Keratinocyte (primary cell): ENCODE measurements at places on chromosomes 11 and 22.

DNA sequence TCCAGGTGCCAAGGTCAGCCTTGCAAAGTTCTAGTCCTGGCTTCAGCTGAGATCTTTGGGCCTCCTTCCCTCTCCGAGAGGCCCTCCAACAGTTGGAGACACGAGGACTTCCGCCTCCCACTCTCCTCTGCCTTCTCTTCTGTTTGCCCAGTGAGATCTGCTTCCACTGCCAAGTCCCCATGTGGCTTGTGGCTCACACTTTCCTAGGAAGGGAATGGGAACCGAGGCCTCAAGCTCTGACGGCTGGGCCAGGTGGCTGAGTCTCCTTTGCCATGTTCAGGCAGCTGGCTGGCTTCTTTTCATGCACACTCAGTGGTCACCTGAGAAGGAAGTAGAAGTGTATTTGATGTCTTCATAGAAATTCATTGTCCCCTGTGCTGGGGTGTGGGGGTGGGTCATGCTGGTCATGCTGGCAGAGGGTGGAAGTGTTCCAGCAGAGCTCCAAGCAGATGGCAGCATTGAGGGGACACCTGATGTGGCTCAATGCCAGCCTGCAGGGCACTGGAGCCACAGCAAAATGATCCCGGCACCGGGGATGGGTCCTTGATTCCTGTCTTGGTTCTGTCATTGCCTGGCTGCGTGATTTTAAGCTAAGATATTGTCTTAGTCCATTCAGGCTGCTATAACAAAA lies 130.4 kb downstream of the ADAMTS15 start:
- peaks cover 31% of the 10 kb centered on the region for H3K4me1 ChIP-seq
- no peak for DNase-seq
- H3K36me3 ChIP-seq: no peaks in the 10 kb centered on the region
- H3K27ac ChIP-seq: no peak overlapping the region
- no peaks in the 10 kb centered on the region for H3K27me3 ChIP-seq

- H3K4me3 ChIP-seq: no peak overlapping the region
- H3K27ac ChIP-seq: no peak overlapping the region
- H3K27me3 ChIP-seq: peaks cover 4% of the 10 kb centered on the region
- DNase-seq: no peak
Measured at GRCh38 chr11:377174-377865, 8.0 kb downstream of the B4GALNT4 start.

- peaks cover 22% of the 10 kb centered on the region for H3K27me3 ChIP-seq
- H3K27ac ChIP-seq: no peak overlapping the region
- peaks cover 49% of the 10 kb centered on the region for H3K4me1 ChIP-seq
- H3K36me3 ChIP-seq: no peaks in the 10 kb centered on the region
- DNase-seq: no peak
Measured at GRCh38 chr11:67030976-67031375, 8.0 kb downstream of the SYT12 start.

GRCh38 chr11:86570020-86570419 lies 102.4 kb downstream of the ME3 start:
- no peak for DNase-seq
- H3K27ac ChIP-seq: no peak overlapping the region
- H3K27me3 ChIP-seq: no peaks in the 10 kb centered on the region
- H3K4me1 ChIP-seq: peaks cover 6% of the 10 kb centered on the region

DNA sequence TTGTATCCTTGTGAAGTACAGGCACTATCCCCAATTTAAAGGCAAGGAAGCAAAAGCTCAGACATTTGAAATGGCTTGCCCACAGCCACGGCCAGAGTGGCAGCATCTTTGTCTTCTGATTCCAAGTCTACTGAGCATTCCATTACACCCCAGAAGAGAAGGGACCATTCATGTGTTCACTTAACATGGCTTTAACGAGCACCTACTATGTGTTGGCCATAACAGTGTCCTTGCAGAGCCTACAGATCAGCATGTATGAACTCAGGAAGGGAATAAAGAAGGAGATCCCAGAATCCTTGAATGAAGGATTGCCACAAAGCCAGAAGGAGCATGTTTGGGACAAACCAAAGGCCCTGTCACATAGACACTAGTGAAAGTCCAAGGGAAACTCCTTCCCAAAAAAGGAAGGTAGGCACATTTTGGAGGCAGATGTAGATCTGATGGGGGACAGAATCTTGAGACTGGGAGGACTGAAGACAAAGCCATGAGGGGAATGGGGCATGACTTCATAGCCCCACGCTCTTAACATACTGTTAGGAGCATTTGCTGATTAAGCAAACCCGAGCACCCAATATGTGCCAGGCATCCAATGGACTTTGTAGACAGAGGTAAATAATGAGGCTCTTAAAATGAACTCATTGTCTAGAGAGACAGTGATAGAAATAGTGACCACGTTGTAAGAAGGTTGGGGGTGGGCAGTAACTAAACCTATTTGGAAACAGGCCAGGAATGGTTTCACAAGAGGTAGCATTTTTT lies 54.9 kb downstream of the P4HA3 start:
- H3K27ac ChIP-seq: no peak overlapping the region
- peaks cover 14% of the 10 kb centered on the region for H3K36me3 ChIP-seq
- H3K4me1 ChIP-seq: no peaks in the 10 kb centered on the region
- no peak for DNase-seq

DNA sequence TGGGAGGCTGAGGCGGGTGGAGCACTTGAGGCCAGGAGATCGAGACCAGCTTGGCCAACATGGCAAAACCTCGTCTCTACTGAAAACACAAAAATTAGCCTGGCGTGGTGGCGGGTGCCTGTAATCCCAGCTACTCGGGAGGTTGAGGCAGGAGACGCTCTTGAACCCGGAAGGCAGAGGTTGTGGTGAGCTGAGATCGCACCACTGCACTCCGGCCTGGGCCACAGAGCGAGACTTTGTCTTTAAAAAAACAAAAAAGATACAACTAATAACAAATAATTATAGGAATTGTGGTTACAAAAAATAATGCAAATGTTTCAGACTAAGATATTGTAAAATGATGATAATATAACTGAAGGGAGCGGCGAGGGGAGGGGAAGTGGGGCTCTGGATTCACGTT lies 90.3 kb upstream of the RTL6 start:
- no peak overlapping the region for H3K4me3 ChIP-seq
- H3K27me3 ChIP-seq: peaks cover 20% of the 10 kb centered on the region
- no peak overlapping the region for H3K27ac ChIP-seq
- no peaks in the 10 kb centered on the region for H3K4me1 ChIP-seq
- no peaks in the 10 kb centered on the region for H3K36me3 ChIP-seq
- DNase-seq: no peak

DNA sequence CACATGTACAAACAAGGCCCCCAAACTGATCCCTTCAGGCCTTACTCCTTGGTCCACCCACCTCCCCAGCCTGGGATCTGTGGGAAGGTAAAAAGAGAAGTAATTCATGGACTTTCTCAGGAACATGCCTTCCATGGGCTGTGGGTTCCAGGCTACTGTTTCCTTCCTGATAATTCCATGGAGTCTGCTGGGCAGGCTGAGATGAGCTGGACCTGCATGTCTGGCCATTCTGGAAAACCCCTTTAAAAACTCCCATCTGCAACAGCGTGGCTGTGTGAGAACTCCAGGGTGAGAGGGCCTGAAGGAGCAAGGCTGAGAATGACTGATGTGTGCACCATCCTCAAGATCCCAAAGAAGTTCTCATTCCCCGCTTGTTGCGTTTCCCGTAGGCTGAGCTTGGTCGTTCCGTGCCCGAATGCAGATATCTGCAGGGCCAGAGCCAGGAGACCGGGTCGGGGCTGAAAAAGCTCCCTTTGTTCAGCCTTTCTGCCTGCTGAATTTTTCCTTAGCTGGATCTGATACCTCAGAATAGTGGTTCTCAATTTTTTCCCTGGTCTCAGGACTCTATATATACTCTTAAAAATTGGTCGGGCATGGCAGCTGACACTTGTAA lies 72.9 kb downstream of the NAT10 start:
- no peaks in the 10 kb centered on the region for H3K27me3 ChIP-seq
- no peak for DNase-seq
- no peak overlapping the region for H3K4me3 ChIP-seq
- H3K36me3 ChIP-seq: no peaks in the 10 kb centered on the region

GRCh38 chr11:99601179-99601578 lies 580.4 kb downstream of the CNTN5 start:
- H3K27me3 ChIP-seq: no peaks in the 10 kb centered on the region
- no peak for DNase-seq
- H3K36me3 ChIP-seq: no peaks in the 10 kb centered on the region
- no peaks in the 10 kb centered on the region for H3K4me1 ChIP-seq
- H3K4me3 ChIP-seq: no peak overlapping the region
- no peak overlapping the region for H3K27ac ChIP-seq

- DNase-seq: no peak
- peaks cover under 1% of the 10 kb centered on the region for H3K36me3 ChIP-seq
- H3K4me3 ChIP-seq: no peak overlapping the region
- peaks cover 8% of the 10 kb centered on the region for H3K27me3 ChIP-seq
- no peak overlapping the region for H3K27ac ChIP-seq
- no peaks in the 10 kb centered on the region for H3K4me1 ChIP-seq
Measured at GRCh38 chr11:44626645-44627044, 61.2 kb downstream of the CD82 start.

- peaks cover 5% of the 10 kb centered on the region for H3K4me1 ChIP-seq
- DNase-seq: no peak
Measured at GRCh38 chr11:9681583-9682372, 17.9 kb downstream of the SWAP70 start.

DNA sequence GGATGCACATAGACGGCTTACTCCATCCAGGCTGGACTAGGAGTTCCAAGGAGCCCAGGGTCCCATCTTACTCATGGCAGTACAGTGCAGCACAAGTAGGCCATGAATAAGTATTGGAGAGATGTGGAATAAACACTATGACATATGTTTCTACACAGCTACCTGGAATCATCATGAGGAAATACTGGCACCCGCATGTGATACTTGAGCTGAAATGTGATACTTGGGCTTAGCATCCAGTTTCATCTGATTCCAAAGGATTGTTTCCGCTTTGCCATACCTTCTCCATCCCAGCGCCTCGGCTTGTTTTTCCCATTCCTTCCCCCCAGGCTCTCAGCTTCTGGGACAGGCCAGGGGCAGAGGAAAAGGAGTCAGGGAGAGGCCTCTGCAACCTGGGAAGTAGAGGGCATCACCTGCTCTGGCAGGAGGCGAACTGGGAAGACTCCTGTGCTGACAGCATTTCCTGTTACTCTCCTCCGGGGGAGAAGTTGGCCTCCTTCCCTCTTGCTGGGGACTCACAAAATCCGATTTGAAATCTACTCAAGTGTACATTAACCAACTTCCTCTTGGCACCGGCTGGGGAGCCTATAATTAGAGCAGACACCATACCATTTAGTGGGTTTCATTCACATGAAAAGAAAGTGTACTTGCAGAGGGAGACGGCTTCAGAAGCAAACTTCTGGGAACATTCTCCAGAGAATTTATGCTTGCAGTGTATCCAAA lies 187.8 kb downstream of the MIAT start:
- H3K27me3 ChIP-seq: peaks cover 2% of the 10 kb centered on the region
- H3K36me3 ChIP-seq: no peaks in the 10 kb centered on the region
- no peak for DNase-seq
- H3K4me3 ChIP-seq: no peak overlapping the region
- H3K4me1 ChIP-seq: no peaks in the 10 kb centered on the region

DNA sequence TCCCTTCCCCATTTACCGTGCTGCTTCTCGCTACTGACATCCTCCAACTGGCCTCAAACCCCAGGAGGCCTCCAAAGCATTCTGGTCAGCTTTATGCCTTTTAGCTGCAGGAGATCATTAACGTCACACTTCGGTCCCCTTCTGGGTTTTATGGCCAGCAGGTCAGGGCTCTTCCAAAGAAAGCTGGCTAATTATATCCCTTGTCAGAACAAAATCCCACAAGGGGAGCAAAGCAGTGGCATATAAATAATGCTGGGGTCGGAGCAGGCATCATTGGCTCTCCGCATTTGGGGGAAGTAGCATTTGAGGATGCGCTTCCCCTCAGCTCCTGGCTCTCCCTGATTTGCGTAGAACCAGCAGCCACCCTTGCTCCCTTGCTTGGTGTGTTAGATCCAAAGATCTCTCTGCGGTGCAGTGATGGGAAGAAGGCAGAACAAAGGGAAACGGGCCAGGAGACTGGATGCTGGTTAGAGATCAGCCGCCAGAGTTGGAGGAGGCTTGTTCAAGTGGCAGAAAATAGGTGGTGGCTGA lies 117.4 kb downstream of the DBX1 start:
- DNase-seq: no peak
- H3K4me3 ChIP-seq: no peak overlapping the region
- H3K27me3 ChIP-seq: no peaks in the 10 kb centered on the region
- H3K27ac ChIP-seq: no peak overlapping the region
- H3K4me1 ChIP-seq: peaks cover 28% of the 10 kb centered on the region

- no peak for DNase-seq
- H3K4me3 ChIP-seq: no peak overlapping the region
- H3K27me3 ChIP-seq: no peaks in the 10 kb centered on the region
- no peaks in the 10 kb centered on the region for H3K4me1 ChIP-seq
- H3K27ac ChIP-seq: no peak overlapping the region
Measured at GRCh38 chr11:68792400-68792966, 41.2 kb upstream of the TESMIN start.

- H3K27ac ChIP-seq: no peak overlapping the region
- DNase-seq: no peak
Measured at GRCh38 chr11:113723787-113724186, 17.7 kb upstream of the TMPRSS5 start.

GRCh38 chr11:128733440-128734102 lies 39.7 kb downstream of the FLI1 start:
- H3K4me3 ChIP-seq: no peak overlapping the region
- no peak overlapping the region for H3K27ac ChIP-seq
- DNase-seq: no peak
- H3K36me3 ChIP-seq: no peaks in the 10 kb centered on the region
- H3K4me1 ChIP-seq: no peaks in the 10 kb centered on the region
- peaks cover 14% of the 10 kb centered on the region for H3K27me3 ChIP-seq

- DNase-seq: no peak
Measured at GRCh38 chr11:86034710-86035109, 34.2 kb downstream of the PICALM start.

DNA sequence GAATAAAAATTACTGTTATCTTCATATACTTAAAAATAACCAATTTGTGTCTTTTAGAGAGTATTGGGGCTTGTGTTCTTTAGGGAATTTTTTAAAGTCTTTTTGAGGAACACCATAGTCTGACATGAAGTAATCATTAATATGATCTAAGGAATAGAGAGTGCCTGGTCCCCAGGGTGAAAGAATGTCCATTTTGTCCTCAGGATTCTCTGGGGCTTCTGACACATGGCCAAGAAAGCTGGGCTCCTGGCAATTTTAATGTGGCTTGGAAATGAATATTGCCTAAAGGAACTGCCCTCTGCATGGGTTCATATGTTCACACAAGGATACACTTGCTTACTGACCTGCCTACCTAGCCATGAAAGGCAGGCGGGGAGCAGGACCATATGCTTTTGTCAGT lies 33.7 kb downstream of the NF2 start:
- no peaks in the 10 kb centered on the region for H3K27me3 ChIP-seq
- no peak overlapping the region for H3K27ac ChIP-seq
- DNase-seq: no peak
- no peaks in the 10 kb centered on the region for H3K4me1 ChIP-seq
- H3K4me3 ChIP-seq: no peak overlapping the region
- H3K36me3 ChIP-seq: peaks cover 16% of the 10 kb centered on the region

- H3K36me3 ChIP-seq: peaks cover 29% of the 10 kb centered on the region
- no peak overlapping the region for H3K4me3 ChIP-seq
- H3K27ac ChIP-seq: no peak overlapping the region
- DNase-seq: no peak
Measured at GRCh38 chr22:17862646-17863181, 88.4 kb upstream of the BID start.
